ENCODE measurements at places on chromosomes 5 and 9.

- DNase-seq = no peak
These were observed 200.5 kb downstream of the HINT1 start for GRCh38 chr5:130964231-130965202.

GRCh38 chr5:116858705-116859333, 284.2 kb upstream of the SEMA6A start:
- no peak for DNase-seq

- DNase-seq = no peak
These were observed 199.5 kb upstream of the PUM3 start for GRCh38 chr9:3043369-3043768.

DNA sequence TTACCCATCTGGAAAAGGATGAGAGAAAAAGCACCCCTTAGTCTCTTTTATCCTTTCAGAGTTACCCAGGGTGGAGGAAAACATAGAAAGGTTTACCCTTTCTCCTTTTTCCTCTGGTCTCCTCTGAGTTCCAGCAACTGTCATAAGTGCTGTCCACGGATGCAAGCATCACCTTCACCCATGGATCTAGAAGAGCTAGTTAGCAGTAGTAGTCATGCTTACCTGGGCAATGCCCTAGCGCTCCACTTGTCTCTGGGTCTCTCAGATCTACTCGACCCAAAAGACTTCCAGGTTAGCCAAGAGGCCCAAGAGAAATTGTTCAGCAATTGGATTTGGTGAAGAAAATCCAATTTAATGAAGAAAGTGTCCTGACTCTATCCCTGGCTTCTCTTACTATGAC, 656.2 kb upstream of the PTPRD start:
- DNase-seq = no peak

DNA sequence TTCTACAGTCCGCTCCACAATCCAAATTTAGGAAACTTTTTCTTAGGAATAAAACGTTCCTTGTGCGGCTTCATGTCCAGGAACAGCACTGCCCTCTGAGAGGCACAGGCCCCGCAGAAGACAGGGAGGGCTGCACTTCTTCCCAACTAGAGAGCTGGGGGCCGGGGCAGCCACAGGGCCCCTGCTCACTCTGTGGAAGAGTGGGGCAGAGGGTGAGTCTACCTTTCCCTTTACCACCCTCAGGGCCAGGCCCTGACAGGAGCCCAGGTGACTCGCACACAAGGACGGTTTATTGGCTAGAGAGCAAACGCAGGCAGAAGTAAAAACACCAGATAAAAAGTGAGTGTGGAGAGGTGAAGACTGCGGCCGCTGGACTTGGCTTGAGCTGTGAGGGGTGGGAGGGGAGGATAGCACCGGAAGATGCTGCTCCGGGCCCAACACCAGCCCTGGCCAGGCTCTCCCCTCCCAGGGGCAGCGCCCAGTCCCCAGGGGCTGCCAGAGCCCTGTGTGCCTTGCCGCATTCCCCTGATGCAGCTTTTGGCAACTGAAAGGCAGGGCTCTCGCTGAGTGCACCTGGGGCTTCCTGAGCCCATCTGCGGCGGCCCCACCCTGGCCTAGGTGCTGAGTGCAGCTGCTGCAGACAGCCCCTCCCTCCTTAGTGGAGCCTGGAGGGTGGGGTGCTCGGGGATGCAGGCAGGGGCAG, 20.2 kb downstream of the SH3GLB2 start:
- DNase-seq = no peak

GRCh38 chr5:31397926-31398557, 133.9 kb downstream of the DROSHA start:
- no peak for DNase-seq

GRCh38 chr9:136828474-136829140, 13.7 kb upstream of the AJM1 start:
- DNase-seq = no peak

- DNase-seq = no peak
These were observed 140.4 kb upstream of the ADRA1B start for GRCh38 chr5:159775890-159776289.

GRCh38 chr9:116497095-116497890, 189.8 kb upstream of the TRIM32 start:
- no peak for DNase-seq

- no peak for DNase-seq
These were observed 84.4 kb downstream of the ZSWIM6 start for GRCh38 chr5:61416420-61416819.

DNA sequence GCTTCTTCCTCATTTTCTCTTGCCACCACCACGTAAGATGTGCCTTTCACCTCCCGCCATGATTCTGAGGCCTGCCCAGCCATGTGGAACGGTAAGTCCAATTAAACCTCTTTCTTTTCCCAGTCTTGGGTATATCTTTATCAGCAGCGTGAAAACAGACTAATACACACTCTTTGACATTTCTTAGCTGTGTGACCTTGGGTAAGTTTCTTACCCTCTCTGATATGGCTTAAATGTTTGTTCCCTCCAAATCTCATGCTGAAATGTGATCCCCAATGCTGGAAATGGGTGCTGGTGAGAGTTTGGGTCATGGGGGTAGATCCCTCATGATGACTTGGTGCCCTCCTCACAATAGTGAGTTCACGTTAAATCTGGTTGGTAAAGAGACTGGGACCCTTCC, 188.8 kb upstream of the IRX4 start:
- no peak for DNase-seq

DNA sequence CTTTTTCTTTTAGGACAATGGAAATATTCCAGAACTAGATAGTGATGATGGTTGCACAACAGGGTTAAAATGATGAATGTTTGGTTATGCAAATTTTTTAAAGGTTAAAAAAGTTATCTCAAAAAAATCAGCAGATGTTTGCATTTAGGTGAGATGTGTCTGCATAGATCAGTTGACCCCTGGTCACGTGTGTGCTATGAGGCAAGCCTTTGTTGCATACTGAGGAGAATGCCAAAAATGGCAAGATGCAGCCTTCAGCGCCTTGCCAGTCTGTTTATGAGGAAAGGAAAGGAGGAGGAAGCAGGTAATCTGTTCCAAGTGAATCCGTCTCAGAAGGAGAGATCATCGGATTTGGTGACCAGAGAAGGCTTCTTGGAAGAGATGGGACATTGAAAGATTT, 11.9 kb downstream of the MEGF10 start:
- DNase-seq = no peak

GRCh38 chr5:133041910-133042309, 9.9 kb upstream of the HSPA4 start:
- no peak for DNase-seq

All from activated naive CD4-positive, alpha-beta T cell (primary cell).